ENCODE measurements at places on chromosomes 3 and 15.
A peak's percentile ranks its signal among the peaks of the same experiment; 100 is the strongest.

- peak; percentile 47 for DNase-seq
Measured at GRCh38 chr3:182920515-182921084, 59.7 kb downstream of the DCUN1D1 start.

DNA sequence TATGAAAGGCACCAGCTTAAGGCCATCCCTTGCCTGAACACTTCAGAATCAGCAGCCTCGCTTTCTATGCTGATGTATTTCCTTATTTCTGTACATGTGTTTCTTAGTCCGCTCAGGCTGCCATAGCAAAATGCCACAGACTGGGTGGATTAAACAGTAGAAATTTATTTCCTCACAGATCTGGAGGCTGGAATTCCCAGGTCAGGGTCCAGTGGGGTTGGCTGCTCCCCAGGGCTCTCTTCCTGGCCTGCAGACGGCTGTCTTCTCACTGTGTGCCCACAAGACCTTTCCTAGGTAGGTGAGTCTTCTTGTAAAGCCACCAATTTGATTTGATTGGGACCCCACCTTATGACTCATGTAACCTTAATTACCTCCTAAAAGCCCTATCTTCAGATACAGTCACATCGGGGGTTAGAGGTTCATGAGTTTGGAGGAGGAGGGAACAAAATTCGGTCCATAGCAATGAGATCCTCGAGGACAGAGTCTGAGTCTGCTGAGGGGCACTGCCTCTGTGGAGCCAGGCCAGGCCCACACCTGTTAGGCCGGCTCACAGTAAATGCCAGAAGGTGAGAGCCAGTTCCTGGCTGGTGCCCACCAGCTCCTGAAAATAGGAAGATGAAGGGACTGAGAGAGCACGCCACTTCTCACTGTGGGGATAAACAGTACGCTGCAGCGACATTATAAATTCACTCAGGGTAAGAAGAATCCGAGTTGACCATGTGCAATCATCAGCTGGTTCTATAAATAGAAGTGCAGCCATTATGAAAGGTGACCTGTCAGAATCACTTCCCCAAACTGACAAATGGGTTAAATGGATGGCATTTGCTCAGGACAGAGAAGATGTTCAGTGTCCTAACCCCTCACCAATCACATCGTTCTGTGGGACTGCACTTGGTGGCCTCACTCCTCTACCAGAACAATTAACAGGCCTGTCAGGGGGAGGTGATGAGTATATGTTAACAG, 41.1 kb downstream of the CTXND1 start:
- DNase-seq: no peak

- DNase-seq: peak; percentile 40
Measured at GRCh38 chr3:140296796-140297352, 361.9 kb downstream of the CLSTN2 start.

GRCh38 chr3:22292681-22293080, 541.7 kb upstream of the ZNF385D start:
- no peak for DNase-seq

GRCh38 chr3:171526146-171526545, 65.9 kb upstream of the TNIK start:
- DNase-seq: no peak

GRCh38 chr3:169931747-169932520, 20.6 kb downstream of the SAMD7 start:
- no peak for DNase-seq

Data from fibroblast of villous mesenchyme (primary cell).